ENCODE measurements at places on chromosomes 6 and 20.

GRCh38 chr6:99836471-99836870, 157.6 kb downstream of the MCHR2 start:
- DNase-seq, result no peak

GRCh38 chr6:6722195-6722594, 133.7 kb downstream of the LY86 start:
- no peak for DNase-seq

DNA sequence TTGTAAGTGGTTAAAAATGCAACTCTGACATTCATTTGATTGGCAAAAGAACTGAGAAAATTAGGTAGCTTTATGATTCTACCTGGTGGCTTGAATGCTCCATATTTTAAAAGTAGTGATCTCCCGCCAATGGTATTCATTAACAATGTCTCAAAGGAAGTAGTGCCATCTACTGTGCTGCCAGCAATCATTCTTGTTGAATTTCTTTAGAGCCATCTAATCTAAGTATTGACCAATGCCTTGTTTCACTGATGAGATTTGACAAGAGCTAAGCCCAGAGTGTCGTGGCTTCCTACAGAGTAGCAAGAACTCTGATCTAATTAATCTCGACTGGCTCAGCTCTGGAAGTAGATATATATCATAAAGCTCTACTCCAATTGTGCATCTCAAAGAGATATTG, 696.7 kb downstream of the C6orf118 start:
- no peak for DNase-seq

GRCh38 chr6:33854572-33855030, 50.8 kb upstream of the MLN start:
- peak; percentile 82 for DNase-seq

GRCh38 chr6:39441986-39442385, 119.5 kb upstream of the KCNK16 start:
- no peak for DNase-seq

GRCh38 chr6:35064290-35064689, 76.8 kb downstream of the TCP11 start:
- no peak for DNase-seq

DNA sequence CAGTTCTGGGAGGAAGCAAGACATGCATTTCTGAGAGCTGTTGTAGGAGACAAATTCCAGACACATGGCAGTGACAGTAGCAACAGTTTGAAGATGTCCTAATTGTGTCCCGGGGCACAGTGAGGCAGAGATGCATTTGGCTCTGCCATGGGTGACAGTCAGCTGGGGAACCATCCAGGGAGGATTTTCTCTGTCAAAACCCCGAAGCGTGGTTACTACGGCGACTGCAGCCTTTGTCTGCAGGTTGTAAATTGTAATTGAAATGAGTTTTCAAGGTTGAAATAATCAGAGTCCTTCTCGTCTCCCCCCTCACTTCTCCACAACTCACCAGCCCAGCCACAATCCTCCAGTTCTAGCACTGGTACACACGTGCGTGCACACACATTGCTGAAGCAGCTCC, 100.1 kb downstream of the GRM4 start:
- no peak for DNase-seq

GRCh38 chr6:132719736-132720448, 6.0 kb upstream of the VNN1 start:
- DNase-seq, result no peak

DNA sequence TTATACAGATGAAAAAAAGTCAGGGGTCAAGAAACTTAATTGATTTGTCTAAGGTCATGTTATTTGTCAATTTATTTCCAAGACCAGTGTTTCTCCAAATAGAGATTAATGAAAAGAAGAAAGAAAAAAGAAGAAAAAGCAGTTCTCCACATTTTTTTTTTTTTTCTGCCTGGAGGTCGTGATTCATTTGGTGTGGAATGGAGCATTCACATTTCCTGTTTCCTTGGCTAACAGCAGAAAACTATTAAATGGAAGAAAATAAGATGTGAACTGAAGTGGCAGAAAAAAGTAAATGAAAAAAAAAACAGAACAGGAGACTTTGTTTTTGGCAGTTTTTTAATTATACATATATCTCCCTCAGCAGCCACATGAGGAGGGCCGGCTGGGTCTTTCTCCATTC, 470.8 kb upstream of the ZNF337 start:
- no peak for DNase-seq

DNA sequence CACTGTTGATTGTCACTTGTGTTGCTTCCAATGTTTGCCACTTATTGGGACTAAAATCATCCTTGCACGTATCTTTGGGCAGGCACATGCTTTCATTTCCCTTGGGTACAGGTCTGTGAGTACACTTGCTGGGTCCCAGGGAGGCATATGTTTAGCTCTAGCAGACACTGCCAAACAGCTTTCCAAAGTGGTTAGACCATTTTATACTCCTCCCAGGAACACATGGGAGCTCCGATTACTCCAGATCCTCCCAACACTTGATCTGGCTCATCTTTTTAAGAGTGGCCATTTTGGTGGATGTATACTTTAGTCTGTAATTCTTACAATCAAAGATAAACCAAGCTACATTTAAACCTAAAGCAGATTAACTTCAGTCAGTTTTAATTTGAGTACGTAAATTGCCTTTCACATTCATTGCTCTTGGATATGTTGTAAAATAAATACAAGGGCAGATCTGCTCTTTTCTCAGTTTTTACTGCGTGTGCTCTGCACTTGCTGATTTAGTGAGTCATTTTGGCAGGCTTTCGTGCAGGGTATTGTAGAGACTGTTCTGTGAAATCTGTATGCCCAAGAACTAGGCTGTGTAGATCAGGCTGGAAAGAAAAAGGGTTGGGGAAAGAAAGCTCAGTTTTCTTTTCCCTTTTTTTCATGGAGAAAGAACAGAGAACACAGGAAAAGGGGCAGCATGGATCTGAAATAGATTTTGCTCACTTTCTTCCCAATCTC, 19.5 kb downstream of the SLC22A1 start:
- DNase-seq, result no peak

DNA sequence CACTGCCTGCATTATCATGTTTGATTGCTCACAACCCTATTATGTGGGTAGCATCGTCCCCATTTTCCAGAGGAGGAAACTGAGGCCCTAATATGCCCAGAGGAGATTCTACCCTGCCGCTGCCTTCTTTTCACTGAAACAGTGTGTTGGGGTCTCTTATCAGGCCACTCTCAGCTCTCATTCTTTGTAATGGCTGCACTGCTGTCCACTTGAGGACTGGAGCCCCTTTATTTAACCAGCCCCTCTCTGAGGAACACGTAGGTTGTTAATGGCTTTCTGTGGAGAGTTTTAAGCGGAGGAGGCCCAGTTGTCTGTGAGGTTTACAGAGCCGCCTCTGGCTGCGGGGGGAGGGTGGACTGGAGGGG, 32.5 kb downstream of the SRC start:
- no peak for DNase-seq

DNA sequence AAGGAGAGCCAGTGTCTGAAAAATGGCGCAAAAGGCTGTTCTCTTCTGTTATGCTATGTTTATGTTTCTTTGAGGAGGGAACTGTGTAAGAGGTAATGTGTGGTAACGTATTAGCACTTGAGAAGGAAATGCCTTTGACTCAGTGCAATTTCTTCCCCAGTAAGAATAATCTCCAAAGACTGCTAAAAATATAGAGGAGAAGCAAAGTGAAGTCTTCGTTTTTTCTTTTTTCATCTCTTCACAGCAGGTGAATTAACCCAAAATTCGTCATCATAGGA, 47.1 kb upstream of the IFNGR1 start:
- DNase-seq, result no peak

DNA sequence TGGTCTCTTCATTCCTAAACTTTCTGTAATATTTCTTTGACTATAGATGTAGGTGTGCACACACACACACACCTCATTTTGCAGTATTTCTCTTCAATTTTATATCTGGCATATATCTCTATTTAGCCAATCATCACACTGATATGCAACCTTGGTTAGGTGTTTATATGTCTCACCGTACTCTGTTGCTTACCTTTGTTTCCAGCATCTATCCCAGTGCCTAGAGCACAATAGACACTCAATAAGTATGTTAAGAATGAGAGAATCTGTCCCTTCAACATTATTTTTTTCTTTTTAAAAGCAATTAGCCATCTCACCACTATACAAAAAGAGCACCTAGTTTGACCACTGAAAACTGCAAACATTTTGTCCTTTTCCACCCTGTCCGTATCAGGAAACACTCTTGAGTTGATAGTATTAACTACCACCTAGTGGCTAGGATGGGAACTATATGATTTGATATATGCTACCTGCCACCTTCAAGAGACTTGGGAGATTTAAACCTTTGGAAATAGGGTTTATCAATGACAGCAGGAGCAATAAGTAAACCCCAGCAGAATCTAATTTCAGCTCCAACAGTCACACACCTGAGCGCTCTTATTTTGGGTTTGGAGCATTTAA, 48.7 kb upstream of the RSPO3 start:
- DNase-seq, result no peak

DNA sequence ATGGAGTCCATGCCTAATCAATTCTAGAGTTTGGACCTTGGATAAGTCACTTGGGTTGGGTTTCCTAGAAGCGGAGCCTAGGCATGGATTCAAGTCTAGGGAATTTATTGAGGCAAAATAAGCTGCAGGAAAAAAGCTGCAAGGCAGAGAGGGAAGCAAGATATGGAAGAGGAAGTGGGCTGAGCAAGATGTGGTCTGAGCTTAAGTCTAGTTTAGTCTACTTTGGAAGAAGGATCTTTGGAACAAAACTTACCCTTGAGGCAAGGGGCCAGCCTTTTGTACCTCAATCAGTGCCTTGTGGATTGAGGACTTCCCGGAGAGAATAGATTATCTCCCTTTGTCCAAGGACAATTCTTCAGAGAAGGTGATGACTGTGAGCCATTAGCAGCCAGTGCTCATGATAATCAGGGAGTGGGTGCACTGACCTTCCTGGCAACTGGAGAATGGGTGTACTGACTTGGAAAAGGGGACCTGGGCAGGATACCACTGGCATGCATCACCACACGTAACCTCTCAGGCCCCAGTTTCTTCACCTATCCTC, 10.9 kb downstream of the ZSCAN9 start:
- DNase-seq, result no peak

DNA sequence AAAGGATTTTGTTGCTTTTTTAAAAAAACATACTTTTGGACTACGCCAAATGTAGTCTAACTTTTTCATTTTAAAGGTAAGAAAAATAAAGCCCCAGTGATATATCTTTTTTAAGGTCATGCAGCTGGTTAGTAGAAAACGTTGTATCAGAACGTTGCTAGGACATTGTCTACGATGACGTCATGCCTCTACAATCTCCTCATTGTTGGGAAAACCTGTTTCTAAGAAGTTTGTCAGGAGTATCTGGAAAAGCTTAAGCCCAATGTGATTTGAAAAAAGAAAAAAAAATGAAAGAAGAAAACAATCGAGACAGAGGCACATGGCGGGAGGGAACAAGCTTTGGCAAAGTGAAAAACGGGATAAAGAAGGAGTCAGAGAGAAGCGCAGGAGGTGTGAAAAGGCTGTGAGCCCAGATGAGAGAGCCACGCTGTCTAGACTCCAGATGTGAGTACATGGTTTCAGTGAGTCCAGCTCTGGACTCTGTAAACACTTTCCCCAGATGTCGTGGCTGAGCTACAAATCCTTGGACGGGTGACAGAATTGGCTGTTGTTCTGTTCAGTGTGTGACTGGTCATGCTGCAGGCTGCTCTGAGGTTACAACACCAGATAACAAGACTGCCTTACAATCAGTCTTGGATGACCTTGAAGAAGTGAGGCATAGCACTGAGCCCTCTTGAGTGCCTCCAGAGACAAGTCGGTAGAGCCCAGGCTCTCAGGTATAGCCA, 656.7 kb upstream of the ID4 start:
- no peak for DNase-seq

DNA sequence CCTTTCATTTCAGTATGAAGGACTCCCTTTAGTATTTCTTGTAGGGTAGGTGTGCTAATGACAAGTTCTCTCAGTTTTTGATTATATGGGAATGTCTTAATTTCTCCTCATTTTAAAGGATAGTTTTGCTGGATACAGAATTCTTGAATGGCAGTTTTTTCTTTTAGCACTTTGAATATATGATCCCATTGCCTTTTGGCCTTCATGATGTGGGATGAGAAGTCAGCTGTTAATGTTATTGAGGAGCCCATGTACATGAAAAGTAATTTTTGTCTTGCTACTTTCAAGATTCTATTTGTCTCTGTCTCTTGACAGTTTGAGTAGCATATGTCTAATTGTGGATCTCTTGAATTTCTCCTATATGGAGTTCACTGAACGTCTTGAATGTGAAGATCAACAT, 30.9 kb downstream of the RSPH3 start:
- no peak for DNase-seq

DNA sequence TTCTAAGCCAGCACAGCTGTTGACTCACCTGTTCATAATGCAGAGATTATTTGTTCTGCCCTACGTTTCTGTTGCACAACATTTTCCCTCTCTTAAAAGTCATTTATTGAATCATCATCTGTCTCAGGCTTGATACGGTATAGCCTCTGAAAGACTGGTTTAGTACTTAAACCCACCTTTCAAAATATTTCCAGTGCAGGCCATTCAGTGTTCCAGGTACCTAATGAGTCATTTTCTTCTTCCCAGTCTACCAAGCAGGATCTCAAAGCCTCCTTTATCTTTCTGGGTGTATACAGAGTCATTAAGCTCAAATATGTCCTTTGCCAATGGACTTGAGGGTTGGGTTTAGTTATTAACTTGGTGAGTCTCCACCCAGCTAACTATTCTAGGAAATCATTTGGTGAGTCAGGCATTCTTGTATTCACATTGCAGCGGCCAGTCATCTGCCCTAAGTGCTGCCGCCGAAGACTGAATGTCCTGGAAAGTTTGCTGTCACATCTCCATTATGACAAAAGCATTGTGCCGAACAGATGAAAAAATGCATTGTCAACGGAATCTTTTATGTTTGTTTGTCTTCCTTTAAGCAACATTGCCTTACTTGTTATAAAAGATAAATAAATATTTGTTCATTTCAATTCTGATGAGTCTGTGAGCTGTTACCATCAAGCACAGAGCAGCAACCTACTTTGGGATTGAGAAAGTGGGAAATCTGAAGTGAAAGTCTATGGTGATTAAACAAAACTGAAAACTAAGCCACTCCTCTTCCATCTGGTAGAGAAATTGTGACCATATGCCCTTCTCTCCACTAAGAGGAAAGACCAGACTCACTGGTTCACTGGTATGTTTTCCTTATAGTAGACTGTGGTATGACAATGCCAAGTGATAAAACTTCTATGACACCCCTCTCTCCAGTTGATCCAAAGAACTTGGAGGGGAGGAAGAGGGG, 14.3 kb upstream of the FAM135A start:
- no peak for DNase-seq

DNA sequence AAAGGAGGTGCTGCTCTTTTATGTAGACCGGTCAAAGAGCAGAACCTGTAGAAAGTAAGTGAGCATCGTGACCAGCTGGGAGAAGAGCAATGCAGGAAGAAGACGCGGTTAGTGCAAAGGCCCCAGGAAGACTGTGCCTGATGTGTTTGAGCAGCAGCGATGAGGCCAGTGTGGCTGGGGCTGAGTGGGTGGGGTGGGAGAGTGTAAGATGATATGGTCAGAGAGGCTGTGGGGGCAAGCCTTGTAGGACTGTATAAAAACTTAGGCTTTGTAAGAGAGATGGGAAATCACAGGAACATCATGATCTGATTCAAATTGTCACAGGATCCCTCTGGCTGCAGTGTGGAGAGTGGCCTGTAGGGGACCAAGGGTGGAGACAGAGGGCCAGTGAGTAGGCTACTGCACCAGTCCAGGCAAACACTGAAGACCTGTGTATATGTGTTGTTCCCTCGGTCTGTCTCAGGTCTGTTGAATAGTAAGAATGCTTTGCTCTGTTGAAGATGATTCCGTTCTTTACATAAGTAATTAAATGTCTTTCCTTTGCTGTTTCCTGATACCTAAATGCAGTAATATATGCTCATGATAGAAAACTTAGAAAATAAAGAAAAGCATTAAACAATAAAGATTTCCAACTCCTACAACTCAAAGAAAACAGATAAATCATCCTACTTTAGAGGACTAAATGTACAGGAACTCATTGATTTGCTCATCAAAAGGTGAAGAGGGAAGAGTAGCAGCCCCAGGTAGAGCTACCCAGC, 23.6 kb upstream of the WFDC2 start:
- DNase-seq, result no peak
